ENCODE measurements at places on chromosomes 2 and 18. TPM values are rescaled to one million over a fixed set of nuclear protein-coding genes. Genes with fewer than 3 reads are reported as not detected.
A peak's percentile ranks its signal among the peaks of the same experiment; 100 is the strongest.

Gene LRRTM4
- 0.41 TPM for total RNA-seq

Gene ZSCAN30
- 18.9 TPM for total RNA-seq

Gene EFR3B
- total RNA-seq: 10.7 TPM

Gene GLB1L
- total RNA-seq: 10.0 TPM

Gene LIMS3
- total RNA-seq: 3.1 TPM

Gene PLA2R1
- 9.0 TPM for total RNA-seq

Gene GALNT3
- 25.8 TPM for total RNA-seq

DNA sequence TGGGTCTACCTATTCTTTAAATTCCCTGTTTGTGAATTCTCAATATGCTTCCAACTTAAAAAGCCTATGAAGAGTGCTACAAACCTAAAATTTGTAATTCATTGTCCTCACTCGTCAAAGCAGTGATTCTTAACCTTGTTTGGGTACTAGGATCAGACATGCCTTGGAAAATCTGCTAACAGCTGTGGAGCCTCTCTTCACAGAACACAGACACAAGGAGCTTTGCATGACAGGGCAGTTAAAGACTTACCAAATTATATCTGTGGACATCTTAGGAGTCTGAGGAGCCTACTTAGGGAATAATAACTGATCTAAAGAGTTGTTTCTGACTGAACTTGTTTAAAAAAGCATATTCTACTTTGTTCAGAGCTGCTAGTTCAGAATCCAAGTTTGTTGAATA is 38.1 kb downstream of the TMEM87B start:
- H3K27me3 ChIP-seq: no peaks in the 10 kb centered on the region
- peaks cover 61% of the 10 kb centered on the region for H3K36me3 ChIP-seq
- H3K4me3 ChIP-seq: no peak overlapping the region
- peak overlapping the region; percentile 20 for H3K27ac ChIP-seq
- no peak for DNase-seq
- peaks cover 10% of the 10 kb centered on the region for H3K4me1 ChIP-seq

- no peak for DNase-seq
- H3K27me3 ChIP-seq: no peaks in the 10 kb centered on the region
- H3K4me3 ChIP-seq: no peak overlapping the region
- H3K36me3 ChIP-seq: no peaks in the 10 kb centered on the region
These were observed 124.1 kb upstream of the SLC38A11 start for GRCh38 chr2:165079432-165079831.

GRCh38 chr2:133053541-133053940 is 383.5 kb upstream of the LYPD1 start:
- H3K4me1 ChIP-seq: no peaks in the 10 kb centered on the region
- H3K4me3 ChIP-seq: no peak overlapping the region
- DNase-seq: no peak
- H3K36me3 ChIP-seq: no peaks in the 10 kb centered on the region
- H3K27me3 ChIP-seq: no peaks in the 10 kb centered on the region
- no peak overlapping the region for H3K27ac ChIP-seq

DNA sequence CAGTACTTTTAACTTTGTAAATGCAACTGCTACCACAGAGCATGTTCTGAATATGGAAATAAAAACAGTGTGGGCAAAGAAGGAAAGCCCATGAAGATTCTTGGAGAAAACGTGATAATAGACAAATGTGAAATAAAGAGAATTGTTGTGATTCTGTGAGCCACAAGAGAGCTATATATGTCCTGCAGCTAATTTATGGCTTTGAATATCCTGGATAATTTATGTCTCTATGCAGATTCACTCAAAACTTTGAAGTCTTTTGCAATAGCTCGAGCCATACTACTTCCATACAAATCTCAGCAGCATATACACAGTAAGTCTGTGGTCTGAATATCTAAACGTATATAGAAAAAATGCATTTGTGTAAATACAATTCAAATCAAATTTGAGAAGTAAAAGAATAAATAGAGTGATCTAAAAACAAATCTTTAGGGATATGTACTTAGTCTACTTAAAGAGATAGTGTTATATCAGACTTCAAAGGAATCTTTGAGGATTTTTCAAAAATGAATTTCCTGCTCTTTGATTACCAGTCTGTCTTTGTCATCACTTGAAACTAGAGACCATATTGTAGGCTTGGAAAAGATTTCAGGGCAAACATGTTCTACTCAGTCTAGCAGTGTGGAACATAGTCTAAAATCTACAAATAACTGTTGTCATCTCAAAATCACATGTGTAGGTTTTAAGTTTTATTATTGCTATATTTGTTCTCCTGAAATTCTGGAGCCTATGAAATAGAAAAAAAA is 107.1 kb downstream of the CSRNP3 start:
- no peaks in the 10 kb centered on the region for H3K36me3 ChIP-seq
- no peaks in the 10 kb centered on the region for H3K27me3 ChIP-seq
- H3K4me1 ChIP-seq: no peaks in the 10 kb centered on the region
- no peak for DNase-seq

DNA sequence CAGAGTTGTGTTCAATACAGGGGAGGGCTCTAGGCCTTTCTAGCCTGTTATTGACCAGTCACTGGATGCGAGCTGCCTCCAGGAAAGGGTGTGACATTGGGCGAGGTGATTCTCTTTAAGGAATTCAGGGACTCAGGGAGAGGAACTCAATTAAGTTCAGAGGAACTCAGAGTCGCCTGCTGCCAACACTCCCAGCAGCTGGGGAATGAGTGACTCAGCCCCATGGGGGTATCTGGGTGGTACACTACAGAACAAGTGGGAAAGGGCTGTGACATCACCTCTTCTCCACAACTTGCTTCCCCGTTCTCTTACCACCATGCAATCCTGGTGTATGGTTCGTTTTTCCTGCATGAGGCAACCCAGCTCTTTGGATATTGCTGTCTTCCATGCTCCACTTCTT is 50.4 kb upstream of the CYRIA start:
- DNase-seq: no peak
- H3K36me3 ChIP-seq: no peaks in the 10 kb centered on the region
- no peak overlapping the region for H3K27ac ChIP-seq
- H3K27me3 ChIP-seq: no peaks in the 10 kb centered on the region

Data from upper lobe of right lung (tissue), 1 donor.